Left hindlimb (tissue), 1 donor: ENCODE measurements at places on chromosomes 3 and 15.

- DNase-seq, result no peak
Observed at GRCh38 chr3:4447295-4447999, 19.6 kb downstream of the SUMF1 start.

DNA sequence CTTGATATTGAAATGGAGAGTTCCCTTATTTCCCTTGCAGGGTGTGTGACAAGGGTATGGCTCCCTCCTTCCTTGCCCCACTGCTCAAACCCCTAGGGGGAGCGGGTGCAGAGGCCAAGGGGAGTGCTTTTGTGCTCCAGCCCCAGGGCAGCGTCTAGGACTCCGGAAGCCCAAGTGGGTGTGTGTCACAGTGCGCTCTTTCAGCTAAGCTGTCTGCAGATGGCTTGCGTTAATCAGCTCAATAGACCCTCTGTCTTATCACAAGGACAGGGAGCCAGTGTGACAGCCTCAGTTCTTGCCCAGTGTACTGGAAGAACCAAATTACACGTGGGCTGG is 523.6 kb upstream of the LMCD1 start:
- DNase-seq, result no peak

DNA sequence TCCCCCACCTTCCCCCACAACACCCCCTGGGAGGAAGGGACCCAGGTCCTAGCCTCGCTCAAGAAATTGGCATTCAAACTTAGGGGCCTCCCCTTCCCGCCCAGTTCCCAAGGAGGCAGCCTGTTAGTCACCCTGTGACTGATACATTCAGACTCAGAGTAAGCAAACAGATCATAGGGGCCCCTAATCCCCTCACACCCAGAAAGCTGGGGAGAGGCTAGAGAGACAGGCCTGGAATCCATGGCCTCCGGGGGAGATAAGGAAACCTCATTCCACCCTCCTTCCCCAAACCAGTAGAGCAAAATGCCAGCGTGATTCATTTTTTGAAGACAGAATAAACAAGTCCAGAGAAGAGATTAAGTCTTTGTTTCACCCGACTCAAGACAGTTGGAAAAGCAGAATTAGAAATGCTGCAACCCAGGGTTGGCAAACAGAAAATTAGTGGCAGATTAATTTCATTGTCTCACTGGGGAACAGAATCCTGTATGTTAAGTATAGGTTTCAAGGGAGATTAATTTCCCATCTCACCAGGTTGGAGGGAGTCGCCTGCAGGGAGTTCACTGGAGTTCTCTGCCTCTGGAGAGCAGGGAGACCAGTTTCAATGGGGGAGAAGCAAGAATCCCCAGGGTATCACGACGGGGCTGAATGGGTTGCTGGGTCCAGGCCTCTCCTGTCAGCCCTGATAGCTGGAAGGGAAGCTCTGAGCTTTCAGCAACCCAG is 268.3 kb downstream of the UACA start:
- DNase-seq, result no peak

DNA sequence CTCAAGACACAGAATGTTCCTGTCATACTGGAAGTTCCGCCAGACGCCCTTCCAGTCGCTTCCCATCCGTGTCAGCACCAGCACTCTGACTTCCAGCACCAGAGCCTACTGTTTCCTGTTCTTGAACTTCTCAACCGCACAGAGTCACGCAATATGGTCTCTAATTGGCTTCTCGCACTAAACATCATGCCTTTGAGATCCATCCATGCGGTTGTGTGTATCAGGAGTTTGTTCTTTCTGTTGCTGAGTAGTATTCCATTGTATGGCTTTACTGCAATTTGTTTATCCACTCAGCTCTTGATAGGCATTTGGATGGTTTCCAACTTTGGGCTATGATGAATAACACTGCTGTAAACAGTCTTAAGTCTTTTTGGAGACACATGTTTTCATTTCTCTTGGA is 112.1 kb downstream of the LRRK1 start:
- DNase-seq, result peak; percentile 8

GRCh38 chr3:185215873-185216606 is 37.8 kb downstream of the EHHADH start:
- DNase-seq, result no peak
